ENCODE measurements at places on chromosomes 12 and 14.
A peak's percentile ranks its signal among the peaks of the same experiment; 100 is the strongest.

- no peak for DNase-seq
These were observed 798 bp downstream of the PDZRN4 start for GRCh38 chr12:41188841-41189394.

GRCh38 chr12:10497602-10498001 is 8.1 kb upstream of the EIF2S3B start:
- DNase-seq = peak; percentile 79

GRCh38 chr12:132451172-132451835 is 38.6 kb upstream of the FBRSL1 start:
- peak; percentile 52 for DNase-seq

GRCh38 chr14:29035134-29035533 is 268.5 kb downstream of the FOXG1 start:
- DNase-seq = no peak

DNA sequence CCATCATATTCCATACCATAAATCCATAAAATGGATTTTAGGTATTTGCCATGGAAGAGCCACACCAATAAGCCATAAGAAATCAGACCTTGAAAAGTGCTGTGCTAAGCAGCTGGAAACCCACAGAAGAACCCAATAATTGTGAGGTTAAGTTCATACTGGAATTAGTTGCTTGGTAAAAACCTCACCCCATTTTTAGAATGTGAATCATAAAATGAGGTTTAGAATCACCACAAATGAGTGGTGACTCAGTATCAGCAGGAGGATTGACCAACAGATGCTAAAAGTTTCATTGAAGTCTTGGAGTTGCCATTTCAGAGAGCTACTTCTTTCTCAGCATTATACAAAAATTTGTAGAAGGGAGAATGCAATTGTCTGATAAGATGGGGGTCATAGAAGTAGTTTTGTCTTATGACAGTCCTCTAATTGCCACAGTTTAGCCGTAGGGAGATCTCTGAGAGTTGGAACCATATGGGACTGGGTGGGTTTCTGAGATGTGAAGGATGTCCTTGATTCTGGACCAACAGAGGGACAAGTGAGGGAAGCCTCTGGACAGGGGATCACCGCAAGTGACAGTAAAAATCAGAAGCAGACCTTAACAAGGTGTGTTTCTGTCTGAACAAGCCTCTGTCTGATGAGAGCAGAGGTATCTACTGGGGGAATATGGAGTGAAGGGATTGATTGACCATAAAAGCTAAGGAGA is 1.4 kb upstream of the STON2 start:
- no peak for DNase-seq

GRCh38 chr12:992647-993046 is 1.6 kb downstream of the ERC1 start:
- no peak for DNase-seq

GRCh38 chr14:50774542-50775267 is 56.3 kb downstream of the NIN start:
- DNase-seq = no peak

DNA sequence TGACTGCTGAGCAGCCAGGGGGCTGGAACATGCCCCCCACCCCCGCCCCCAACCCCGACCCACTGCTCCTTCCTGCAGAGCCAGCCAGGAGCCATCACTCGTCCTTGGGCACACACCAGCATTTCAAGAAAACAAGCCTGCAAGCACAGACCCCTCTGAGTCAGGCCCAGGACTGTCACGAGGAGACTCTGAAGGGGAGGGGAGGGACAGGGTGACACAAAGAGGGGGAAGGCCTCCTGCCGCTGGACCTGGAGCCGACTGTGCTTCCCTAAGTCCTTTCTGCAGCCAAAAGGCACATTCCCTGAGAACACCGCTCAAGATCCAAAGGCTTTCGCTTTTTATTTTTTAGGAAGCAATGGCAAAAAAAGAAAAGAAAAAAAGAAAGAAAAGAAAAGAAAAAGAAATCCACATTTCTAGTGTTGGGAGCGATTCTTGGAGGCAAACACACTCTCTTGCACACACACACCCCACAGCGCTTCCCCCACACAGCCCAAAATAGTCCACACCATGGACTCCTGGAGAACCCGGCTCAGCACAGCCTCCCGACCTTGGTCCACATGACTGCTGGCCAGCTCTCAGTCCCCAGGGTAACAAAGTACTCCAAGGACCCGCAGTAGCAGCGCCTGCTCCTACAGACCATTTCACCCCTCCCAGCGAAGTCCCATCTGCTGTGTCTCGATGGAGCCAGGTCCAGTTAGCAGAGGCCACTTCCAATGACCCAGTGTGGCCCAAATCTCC is 101.7 kb downstream of the DPF3 start:
- no peak for DNase-seq

GRCh38 chr12:85920324-85920947 is 46.3 kb downstream of the NTS start:
- no peak for DNase-seq

- DNase-seq = no peak
These were observed 13.9 kb downstream of the DUSP16 start for GRCh38 chr12:12548713-12549112.

GRCh38 chr14:51368721-51369163 is 128.7 kb downstream of the TMX1 start:
- DNase-seq = no peak

GRCh38 chr14:93903342-93904184 is 23.6 kb upstream of the FAM181A start:
- no peak for DNase-seq

DNA sequence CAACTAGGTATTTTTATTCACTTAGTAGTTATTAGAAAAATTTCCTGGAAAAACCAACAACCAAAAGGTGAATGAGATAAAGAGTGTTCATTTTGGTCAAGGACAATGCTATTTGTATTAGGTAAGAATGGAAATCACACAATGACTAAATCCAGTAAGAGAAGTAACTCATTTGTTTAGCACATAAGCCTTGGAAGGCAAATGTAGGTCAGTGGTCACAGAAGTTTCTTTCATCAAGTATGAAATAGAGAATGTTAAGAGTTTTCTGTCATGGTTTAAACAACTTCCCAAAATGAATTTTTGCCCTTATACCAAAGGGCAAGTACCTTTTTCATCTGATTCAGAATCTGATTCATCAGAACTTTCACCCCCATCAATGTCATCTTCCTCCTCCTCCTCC is 101.7 kb downstream of the KIF21A start:
- DNase-seq = no peak

- DNase-seq = peak; percentile 71
These were observed 14.7 kb downstream of the ITGA5 start for GRCh38 chr12:54404061-54405004.

- no peak for DNase-seq
These were observed 107.7 kb downstream of the UNC79 start for GRCh38 chr14:93538413-93538812.

- no peak for DNase-seq
These were observed 562 bp upstream of the GLIPR1L2 start for GRCh38 chr12:75390156-75390898.

GRCh38 chr12:25311506-25311905 is 60.8 kb upstream of the KRAS start:
- DNase-seq = no peak

DNA sequence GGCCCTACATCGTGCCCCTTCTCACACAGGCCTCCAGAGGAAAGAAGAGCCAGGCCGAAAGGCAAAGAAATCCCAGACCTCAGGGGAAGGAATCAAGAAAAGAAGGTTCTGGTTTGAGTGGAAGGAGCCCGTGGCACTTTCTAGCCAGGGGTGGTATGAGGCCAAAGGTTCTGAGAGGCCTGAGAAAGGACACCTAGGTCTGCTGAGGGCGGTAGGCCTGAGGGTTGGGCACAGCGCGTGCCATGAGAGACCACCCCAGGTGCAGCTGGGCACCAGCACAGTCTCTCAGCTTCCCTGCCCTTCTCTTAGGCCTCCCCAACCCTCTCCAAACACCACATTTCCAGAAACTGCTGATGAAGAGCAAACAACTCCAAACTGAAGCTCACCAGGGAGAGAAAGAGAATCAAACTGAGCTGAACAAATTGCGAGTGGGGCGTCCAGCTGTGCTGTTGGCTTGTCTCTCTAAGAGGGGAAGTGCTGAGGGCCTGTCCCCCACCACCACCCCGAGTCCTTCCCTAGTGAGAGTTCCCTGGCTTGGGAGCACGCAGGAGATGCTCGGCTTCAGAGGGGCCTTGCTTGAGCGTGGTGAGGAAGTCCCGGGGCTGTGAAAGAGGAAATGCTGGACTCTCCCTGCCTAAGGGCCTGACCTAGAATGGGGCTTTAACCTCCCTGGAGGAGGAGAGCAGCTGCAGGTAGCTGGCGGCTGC is 184.8 kb downstream of the ZFP36L1 start:
- no peak for DNase-seq

DNA sequence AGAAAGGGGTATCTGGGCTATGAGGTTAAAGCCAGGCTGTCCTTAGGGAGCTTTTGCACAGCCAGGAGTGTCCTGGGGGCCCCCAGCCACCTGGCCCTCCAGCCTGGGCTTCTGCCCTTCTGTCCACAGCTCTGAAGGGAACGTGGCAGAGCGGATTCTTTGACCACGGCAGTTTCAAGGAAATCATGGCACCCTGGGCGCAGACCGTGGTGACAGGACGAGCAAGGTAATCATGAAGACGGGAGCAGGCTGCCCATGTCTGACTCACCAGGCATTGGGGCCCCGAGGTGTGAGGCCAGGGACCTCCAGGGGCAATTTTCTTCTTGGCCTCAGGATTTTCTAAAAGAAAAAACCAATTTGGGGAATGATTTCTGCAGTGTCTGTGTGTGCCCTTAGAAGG is 53.1 kb downstream of the FOXN4 start:
- DNase-seq = no peak

DNA sequence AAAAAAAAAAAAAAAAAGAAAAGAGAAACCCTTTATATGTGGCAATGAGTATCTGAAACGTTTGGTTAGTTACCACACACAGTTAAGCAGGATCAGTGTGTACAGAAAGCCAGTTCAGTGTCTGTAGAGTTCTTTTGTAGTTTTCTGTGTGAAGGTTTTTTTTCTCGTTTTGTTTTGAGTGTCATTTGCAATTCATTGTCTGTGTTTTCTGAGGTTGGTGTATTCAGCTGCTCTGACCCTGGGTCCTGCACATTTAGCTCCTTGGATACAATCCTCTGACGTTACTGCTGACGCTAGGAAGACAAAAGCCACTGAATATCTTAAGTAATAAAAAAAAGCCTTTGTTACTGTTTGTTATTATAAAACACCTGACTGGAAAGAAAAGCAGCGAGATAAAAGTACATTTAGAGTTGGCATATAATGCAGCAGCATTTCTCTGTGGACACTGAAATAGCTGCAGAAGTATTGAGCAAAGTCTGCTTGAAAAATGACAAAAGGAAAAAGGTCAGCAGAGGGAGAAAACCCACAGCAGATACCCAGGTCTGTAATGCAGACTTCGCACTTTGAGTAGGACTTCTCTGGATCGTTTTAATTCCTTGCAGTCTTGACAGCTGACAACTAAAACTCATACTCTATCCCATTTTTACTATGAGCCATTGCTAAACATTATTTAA is 89.0 kb downstream of the POLR3B start:
- DNase-seq = no peak

DNA sequence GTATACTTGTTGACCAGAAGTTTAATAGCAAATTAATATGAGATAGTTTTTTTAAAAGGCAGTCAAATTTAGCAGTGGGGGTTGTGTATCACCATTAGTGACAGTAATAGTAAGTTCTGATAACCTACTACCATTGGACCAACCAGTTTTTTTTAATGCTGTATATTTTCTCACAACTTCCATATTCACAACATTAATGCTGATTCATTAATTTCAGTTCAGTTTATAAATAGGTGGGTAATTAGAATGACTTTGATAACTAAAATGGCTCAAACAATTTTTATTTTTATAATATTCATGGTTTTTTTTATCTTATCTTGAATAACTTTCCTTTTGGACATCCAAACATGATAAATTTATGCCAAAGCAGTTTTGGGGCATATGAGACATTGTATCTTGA is 13.8 kb downstream of the TMX1 start:
- no peak for DNase-seq

DNA sequence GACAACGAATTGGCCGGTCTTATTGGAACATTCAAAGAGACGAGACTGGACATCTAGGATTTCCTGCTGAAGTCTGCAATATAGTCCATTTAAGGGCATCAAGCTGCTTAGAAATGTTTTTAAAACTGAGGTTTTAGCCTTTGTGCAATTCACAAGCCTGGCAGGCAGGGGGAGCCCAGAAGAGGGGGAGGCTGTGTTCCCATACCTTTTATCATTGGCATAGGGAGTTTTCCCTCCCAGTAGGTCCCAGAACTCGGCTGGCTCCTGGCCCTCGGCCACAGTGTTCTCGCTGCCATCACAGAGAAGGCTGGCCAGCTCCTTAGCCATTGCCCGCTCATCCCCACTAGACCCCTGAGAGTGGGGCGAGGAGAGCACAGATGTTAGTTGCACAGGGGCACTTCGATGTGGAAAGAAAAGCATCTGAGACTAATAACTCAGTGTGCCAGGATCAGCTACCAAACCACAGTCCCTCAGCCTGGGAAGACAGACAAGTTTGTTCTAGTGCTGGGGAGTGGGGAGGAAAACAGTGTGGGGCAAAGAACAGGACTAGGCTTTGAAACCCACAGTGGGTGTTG is 15.1 kb downstream of the AVIL start:
- DNase-seq = peak; percentile 34

GRCh38 chr14:102194856-102195255 is 55.2 kb downstream of the WDR20 start:
- no peak for DNase-seq

DNA sequence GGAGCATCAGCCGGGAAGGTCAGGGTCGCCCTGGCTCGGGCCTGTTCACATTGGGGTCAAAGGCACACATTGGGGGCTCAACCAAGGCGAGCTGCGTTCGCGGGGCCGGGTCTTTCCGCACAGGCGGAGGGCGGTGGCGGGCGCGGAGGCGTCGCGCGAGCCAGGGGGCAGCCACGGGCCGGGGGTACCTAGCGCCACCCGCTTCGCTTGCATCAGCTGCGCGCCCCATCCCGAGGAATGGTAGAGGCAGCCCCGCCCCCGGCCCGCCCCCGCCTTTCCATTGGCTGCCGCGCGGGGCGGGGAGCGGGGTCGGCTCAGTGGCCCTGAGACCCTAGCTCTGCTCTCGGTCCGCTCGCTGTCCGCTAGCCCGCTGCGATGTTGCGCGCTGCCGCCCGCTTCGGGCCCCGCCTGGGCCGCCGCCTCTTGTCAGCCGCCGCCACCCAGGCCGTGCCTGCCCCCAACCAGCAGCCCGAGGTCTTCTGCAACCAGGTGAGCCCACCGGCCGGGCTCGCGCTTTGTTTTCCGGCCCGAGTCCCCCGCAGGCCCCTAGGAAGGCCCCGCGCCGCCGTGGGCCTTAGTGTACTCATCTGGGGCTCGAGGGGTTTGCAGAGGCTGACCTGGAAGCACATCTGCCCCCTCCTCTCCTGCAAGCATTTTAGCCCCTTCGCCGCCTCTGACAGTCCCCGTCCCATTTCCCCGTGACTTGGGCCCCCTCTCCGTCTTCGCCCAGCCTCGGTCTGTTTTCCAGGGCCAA is at the start of gene ALDH2:
TSS of gene ALDH2 (plus strand) at position 326 of the 754 bp plus-strand sequence. CDS start at position 376, 50 bp downstream.
- peak; percentile 52 for DNase-seq

GRCh38 chr12:105382771-105383622 is 52.5 kb downstream of the C12orf75 start:
- DNase-seq = no peak

All from stimulated activated naive CD8-positive, alpha-beta T cell treated with anti-CD3 and anti-CD28 coated beads, Interleukin-15, Interleukin-2, amounts not matched to agents 100 U/mL and 50 U/mL, for 24 hours (primary cell).